ENCODE measurements at places on chromosomes 12 and 14. TPM values are rescaled to one million over a fixed set of nuclear protein-coding genes. Genes with fewer than 3 reads are reported as not detected.

The ANKRD33 gene
- total RNA-seq = not detected

The SLCO1B1 gene
- not detected for total RNA-seq

The KRT77 gene
- 0.21 TPM for total RNA-seq

The SOX5 gene
- total RNA-seq = 0.14 TPM

The NPFF gene
- total RNA-seq = not detected

The CMKLR1 gene
- total RNA-seq = not detected

The TAS2R8 gene
- not detected for total RNA-seq

The FGF6 gene
- not detected for total RNA-seq

The DERA gene
- 78.9 TPM for total RNA-seq

The NEDD1 gene
- 25.9 TPM for total RNA-seq

The BIN2 gene
- 0.42 TPM for total RNA-seq

The OTOGL gene
- total RNA-seq = not detected

The PRPH gene
- not detected for total RNA-seq

The THTPA gene
- 4.9 TPM for total RNA-seq

The TAS2R14 gene
- not detected for total RNA-seq

Data from airway epithelial cell (primary cell).